ENCODE measurements at places on chromosomes 2 and 18.

DNA sequence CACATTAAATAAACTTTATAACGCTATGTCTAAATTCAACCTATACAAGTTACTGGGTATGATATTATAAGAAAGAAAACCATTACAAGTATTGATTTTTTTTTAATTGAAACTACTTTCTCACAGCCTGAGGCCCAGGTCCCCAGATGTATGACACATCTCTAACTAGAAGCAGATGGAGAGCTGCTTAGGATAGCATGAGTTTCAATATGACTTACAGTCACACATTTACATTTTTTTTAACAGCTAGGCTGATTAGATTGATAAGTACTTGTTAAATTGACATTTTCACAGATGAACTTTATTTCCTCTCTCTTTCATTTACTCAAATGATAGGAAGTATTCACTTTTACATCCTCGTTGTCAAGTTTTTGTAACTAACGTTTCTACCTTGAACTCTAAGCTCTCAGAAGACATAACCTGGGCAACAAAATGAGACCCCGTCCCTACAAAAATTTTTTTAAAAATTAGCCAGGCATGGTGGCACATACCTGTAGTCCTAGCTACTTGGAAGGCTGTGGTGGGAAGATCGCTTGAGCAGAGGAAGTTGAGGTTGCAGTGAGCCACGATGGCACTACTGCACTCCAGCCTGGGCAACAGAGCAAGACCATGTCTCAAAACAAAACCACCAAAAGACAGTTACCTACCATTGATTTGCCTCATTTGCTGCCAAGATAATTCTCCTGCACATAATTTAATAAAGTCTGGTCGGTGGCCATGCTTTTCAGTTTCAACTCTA is 52.4 kb downstream of the STK39 start:
- DNase-seq = peak; percentile 34

DNA sequence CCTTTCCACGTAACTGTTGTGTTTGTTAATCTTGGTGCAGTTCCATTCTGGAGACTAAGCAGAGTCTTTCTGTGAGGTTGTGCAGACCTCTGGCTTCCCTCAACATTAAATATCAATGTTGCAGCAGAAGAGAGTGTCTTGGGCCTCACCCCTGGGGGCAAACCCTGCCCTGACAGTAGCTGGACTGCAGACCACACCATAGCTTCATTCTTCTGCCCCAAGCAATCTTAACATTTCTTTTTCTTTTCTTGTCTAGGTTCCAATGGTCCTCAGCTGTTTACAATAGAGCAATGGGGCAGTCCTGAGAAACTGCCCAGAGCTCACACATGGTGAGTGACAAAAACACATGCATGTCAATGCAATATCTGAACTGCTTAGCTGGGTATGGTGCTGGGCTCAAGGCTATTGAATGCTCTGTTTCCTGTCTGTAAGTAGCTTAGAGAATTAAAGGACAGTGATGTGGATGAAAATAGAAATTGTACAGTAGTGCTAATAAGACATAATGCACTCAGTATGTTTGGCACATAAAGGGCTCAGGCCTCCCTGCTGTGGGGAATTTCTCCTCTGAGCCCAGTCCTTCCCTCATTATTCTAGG is 237.6 kb downstream of the ALPK2 start:
- no peak for DNase-seq

DNA sequence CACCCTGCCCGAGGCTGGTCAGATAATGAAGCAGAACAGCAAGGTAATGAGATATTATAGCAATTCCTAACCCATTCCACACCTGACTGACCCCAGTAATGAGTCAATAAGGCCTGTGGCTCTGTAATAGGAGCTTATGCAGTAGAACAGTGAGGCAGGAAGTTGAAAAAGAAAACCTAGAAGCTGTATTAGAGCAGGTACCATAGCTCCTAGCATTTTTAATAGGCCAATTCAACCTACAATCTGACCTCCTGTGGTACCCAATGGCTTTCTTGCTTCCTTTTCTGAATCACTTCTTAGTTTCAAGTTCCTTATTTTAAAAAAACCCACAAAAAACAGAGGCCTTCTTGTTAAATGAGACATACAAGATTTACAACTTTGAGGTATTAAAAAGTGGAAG is 43.6 kb upstream of the MAP2 start:
- no peak for DNase-seq

DNA sequence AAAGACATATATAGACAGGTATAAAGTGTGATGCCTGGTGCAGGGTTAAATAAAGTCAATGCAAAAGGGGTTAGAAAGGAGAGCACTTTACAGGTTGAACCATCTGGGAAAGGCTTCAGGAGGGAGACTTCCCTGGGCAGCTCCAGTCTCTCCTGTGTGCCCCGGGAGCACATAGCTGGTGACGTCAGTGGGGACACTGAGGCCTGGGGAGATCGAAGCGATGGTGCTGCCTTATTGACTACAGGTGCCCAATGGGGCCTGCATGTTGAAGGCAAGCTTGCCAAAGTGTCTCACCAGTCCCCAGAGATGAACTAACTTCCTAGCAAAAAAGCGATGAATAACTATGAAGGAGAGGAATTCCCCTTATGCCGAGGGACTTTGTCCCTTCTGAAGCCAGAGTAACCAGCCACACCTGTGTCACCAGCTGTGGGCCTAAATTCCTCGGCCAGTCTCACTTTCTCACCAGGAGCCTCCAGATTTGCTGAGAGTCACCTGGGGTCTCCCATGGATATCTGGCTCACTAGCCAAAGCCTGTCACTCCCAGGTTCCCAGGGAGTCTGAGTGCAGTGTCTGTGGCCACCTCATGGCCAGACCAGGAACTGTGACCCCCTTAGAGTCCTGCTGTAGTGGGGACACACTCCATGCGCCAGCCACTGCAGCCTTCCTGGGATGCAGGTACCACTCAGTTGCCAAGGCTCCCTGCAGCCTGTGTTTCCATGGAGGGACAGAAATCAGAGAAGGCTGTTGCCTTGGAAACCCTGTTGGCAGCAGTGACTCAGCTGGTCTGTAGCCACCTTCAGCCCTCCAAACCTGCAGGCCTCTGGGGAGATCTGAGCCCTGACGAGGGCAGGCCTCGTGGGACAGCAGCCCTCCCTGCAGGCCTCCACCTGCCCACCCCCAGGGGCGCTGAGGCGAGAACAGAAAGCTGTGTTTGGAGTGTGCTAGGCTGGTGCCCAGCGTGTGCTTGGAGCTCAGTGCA is 128.7 kb downstream of the CTIF start:
- no peak for DNase-seq

GRCh38 chr2:84458551-84459017 is 496 bp downstream of the SUCLG1 start:
- peak; percentile 24 for DNase-seq

DNA sequence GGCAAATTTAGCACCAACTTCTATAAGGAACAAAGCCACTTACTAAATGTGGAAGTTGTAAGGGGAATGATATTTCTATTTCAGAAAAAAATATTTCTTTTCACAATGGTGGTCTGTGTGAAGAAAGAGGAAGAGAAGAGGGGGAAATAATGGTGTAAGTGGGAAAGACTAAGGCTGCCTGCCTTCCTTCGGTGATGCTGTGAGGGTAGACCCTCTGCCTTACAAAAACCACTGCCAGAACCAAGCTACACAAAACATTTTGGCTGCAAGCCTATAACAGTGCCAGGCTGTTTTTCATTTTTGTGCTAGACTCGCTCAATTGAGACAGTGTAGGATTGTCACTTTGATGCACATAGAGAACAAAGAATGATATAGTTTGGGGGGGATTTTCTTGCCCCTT is 286.6 kb downstream of the ZEB2 start:
- no peak for DNase-seq

GRCh38 chr2:232269867-232270266 is 108.7 kb upstream of the ALPP start:
- no peak for DNase-seq

DNA sequence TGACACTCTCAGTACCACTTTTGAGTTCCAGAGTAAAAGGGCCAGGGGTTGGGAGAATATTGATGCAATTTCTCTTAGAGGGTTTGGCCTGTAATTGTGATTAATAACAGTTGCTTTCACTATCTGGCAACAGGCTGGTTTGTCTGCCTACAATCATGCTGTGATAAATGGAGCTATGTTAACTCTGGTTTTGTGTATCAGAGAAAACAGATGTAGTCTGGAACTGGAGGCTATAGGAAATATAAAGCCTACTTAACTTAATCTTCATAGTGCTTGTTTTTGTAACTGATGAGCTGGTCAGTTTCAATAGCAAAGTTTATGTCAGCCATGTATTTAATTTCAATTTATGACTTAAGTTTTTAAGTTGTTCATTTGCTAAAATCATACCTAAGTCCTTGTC is 138.0 kb downstream of the AGPS start:
- no peak for DNase-seq

DNA sequence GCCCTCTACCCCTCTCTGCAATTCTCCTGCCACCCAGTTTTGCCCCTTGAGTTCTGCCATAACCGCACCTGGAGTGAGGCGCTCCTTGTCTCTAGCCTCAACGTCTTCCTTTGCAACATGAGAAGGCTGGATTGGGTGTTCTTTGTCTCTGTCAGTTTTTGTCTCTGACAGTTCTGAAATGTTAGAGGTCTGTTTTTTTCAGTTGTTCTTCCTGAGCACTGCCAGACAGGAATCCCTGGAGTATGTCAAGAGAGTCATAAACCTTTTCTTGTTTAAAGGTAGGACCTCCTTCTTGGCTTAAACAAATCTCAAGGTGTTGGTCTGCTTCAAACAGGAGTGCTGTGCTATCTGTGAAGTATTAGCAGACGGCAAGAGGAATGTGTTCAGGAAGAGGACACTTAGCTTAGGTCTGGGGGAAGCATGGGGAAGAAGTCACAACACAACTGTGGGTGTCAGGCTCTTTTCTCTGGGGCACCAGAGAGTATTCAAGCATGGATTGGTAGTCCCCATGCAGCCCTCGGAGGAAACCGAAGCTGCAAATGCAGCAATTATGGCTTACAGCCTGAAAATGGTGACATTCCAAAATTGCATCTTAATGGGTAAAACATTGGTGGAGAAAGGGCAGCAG is 32.3 kb downstream of the AFF3 start:
- DNase-seq = no peak

DNA sequence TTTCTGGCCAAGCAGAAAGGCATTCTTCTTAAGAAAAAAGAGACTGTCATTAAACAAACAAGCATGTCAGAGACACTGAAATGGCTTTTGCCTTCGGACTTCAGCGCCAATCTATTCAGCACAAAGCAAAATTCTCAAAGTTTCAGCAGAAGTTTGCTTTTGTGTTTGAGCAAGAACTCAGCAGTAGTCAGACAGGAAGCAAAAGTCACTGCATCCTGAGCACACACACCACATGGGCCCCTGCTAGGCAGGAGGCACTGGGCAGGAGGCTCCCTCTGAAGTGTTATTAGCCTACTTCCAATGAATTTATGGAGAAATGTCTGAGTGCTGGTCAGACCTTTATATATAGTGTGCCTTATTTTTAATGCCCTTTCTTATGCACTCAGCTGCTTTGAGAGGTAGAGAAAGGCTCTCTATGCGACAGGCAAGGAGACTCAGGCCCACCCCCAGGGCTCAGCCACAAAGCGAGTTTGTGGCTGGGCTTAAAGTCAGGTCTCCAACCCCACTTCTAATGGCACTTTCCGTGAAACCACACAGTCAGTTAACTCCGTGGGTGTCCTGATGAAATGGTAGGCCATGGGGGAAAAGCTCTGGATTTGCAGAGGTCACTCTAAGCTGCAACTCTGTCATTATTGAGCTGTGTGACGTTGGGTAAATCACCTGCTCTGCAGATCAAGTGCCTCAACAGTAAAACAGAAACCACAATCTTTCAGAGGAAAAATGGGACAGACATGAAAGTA is 161.0 kb upstream of the TMEM200C start:
- DNase-seq = no peak

GRCh38 chr2:8243748-8244400 is 438.0 kb upstream of the ID2 start:
- no peak for DNase-seq

DNA sequence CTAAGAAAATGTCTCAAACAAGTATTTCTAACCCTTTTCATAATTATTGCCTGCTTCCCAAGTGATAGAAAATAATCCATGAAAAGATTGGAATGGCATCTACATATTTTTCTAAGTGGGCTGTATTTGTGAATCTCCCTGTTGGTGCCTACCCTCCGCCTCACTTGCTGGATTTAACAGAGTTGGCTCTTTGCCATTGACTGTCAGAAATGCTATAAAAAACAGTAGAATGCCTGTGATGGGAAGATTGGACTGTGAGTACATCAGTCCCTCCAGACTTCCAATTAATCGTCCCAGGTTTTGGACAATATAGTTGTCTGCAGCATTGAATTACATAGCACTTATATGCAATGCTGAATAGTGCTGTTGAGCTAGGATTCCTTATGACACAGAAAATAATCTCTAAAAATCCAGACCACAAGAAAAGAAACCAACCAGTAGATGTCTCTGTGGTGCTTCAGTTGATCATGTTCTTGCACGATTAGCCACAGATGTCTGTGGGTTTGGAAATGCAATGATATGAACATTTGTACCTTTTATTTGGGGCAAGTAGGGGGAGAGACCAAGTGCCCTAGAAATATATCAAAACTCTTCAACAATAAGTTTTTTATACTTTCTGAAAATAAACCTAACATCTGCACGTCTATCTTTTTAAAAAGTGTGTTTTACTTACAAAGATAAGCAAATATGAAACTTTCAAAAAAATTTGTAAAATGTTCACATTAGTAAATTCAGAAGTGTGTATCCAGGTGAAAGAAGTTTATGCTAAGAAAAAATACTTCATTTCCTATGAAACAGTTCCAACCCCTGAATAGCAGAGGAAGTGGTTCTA is 88.5 kb downstream of the DYNAP start:
- DNase-seq = no peak

Data from activated naive CD8-positive, alpha-beta T cell treated with anti-CD3 and anti-CD28 coated beads, Interleukin-2, amount 50 U/mL, for 24 hours (primary cell).